CD4-positive, alpha-beta T cell treated with Interleukin-12 subunit alpha and Interleukin-12 subunit beta, for 1 hour (primary cell): ENCODE measurements at places on chromosomes 1 and 21.

GRCh38 chr1:73467731-73468130 lies 730.2 kb downstream of the LRRIQ3 start:
- no peak for DNase-seq

GRCh38 chr1:39407510-39407895 lies 83.9 kb upstream of the BMP8A start:
- no peak for DNase-seq

DNA sequence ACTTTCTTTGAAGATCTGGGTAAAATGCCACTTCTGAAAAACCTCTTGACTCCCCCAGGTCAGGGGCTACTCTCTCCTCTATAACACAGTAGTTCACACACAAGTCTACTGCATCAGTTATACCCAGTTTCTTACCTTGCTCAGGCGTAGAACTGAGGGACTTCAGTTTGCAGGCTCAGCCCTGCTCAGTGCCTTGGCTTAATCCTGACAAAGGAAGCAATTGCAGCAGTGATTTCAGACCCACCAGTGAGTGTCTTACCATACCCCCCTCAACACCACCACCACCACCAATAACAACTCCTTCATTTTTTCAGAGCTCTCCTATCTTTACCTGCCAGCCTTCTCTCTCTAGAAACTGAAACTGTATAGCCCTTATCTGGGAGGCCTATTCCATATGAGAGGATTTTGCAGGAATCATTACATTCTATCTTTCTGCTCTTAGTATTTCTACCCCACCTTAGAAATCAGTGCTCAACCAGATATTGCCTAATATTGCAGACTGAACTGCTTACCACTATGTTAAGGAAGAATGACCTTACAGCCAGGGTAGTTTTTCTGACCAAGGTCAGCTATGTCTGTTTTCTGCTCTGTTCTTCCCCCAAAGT lies 105.5 kb upstream of the S1PR1 start:
- no peak for DNase-seq

DNA sequence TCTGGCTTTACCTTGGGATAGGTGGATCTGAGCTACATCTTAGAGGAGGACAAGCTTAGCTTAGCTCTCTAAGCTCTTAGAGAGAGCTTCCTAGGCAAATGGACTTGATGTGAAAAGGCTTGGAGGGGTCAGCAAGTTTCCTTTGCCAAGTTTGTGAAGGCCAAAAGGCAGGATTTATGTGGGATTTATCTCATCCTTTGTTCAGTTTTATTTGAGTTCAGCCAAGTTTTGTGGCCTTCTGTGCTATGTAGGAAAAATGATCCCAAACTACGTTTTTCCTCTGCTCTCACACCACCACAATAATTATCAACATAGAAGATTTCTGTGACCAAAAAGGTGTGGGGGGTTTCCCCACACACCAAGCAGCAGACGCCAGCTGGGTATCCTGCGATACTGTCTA lies 26.0 kb upstream of the RNF11 start:
- no peak for DNase-seq

GRCh38 chr1:40971966-40972365 lies 7.5 kb upstream of the CTPS1 start:
- no peak for DNase-seq
